ENCODE measurements at places on chromosomes 4 and X.

- DNase-seq, result no peak
Observed at GRCh38 chrX:40539214-40540142, 41.3 kb upstream of the ATP6AP2 start.

DNA sequence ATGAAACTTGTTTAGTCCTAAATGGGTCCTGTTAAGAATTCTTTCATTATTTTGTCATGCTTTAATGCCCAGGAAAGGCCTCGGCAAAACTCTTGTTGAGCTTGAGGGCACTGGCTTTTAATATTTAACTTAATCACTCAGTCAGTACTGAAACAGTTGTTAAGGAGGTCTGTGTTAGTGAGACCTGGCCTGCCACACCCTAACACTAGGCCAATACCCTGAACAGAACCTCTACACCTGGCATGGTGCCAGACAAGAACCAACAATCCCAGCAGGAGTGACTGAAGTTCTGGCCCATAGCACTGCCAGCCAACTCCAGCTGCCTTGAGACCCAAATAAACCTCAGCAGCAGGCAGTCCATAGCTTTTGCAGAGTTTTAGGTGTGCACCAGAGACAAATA lies 85.7 kb upstream of the ITM2A start:
- DNase-seq, result no peak

- no peak for DNase-seq
Observed at GRCh38 chr4:119977076-119977940, 89.3 kb downstream of the MAD2L1 start.

DNA sequence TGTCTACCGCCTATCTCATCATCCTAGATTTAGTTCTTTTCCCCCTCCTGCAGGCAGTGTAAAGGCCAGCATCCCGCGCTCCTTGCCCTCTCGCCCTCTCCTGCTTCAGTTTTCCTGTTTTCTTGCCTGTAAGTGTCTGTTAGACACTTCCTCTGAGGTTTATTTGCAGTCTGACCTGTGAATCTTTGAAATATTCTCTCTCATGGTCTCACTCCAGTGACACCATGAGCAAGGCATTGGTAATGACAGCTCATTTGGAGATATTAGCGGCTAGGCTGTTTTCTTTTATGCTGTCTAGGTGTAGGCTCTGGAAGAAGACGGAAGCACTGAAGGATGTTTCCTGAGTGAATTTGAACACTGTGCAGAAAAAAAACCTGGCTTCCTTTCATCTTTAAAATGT lies 179.6 kb downstream of the KDR start:
- no peak for DNase-seq

- no peak for DNase-seq
Observed at GRCh38 chrX:41314881-41315280, 19.1 kb upstream of the DDX3X start.
